ENCODE measurements at places on chromosomes 2 and 18.

GRCh38 chr2:231489990-231490389 lies 25.7 kb upstream of the NCL start:
- DNase-seq = no peak

DNA sequence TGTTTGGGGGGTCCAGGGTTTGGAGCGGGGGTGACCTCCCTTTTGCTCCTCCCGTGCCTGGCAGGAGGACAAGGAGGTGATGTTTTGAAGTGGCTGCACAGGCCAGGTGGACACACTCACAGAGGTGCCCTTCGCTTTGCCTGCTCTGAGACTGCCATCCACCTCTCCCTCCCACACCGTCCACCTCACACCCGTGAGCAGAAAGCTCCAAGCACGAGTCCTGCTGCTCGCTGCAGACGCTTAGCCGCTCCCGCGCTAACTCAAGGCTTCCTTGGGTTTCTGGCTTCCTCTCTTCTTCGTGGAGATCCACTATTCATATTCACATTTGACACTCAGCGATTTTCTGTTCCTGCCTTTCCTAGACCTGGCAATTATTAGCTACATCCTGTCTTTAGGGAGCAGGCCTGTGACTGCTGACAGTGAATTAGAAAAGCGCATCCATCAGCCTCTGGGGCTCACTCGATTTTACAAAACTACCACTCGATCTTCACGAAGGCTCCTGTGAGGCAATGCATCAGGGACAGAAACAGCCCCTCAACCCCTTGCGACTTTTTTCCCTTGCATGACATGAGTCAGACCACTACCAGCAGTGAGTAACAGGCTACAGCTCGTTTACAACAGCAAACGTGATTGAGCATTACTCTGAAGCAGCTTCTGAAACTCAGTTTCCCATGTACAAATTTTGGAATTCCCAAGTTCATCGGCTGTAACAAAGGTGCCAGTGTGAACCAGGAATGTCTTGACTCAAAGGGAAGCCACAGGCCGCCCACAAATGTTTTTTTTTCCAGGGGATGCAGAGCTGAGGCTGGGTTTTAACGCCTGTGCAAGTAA lies 238.7 kb upstream of the SOX11 start:
- no peak for DNase-seq

GRCh38 chr2:46045888-46046287 lies 251.3 kb upstream of the EPAS1 start:
- no peak for DNase-seq

- DNase-seq = no peak
Observed at GRCh38 chr18:74457725-74458421, 765 bp upstream of the DIPK1C start.

- DNase-seq = no peak
Observed at GRCh38 chr2:235024191-235024860, 72.5 kb downstream of the SH3BP4 start.

DNA sequence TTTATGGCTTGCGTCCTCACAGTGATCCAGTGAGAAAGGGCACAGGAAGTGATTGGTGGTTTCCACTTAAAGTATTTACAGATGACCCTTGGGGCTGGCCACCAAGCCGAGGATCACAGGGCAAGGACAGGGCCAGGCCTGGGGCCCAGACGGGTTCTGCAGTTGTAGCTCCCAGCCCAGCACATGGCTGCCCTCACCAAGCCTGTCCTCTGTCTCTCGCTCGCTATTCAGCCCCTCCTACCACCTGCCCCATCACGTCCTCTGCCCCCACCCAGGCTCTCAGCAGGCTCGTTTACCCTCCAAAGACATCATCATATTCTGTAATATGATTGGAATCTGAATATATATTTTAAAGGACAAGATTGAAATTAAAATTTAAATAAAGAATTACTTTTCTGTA lies 246.0 kb downstream of the KLHL29 start:
- no peak for DNase-seq

DNA sequence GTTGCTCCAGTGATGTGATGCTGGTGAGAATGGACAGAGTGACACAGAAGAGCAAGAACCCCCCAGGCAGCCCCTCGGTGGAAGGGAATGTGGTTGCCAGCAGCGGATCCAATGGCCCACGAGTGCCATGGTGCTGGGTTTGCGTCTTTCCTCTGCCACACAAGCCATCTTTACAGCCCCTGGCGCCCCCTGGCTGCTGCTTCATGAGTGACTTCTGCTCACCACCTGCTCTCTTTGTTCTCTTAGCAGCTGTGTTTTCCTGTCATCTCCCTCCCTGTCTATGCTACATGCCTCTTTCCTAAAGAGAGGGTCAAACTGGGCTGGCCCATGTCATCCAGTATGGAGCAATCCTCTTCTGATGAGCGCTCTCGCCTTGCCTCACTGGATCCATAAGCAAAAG lies 300.0 kb upstream of the SMIM21 start:
- peak; percentile 58 for DNase-seq

GRCh38 chr2:665340-666073 lies 11.7 kb downstream of the TMEM18 start:
- DNase-seq = no peak

DNA sequence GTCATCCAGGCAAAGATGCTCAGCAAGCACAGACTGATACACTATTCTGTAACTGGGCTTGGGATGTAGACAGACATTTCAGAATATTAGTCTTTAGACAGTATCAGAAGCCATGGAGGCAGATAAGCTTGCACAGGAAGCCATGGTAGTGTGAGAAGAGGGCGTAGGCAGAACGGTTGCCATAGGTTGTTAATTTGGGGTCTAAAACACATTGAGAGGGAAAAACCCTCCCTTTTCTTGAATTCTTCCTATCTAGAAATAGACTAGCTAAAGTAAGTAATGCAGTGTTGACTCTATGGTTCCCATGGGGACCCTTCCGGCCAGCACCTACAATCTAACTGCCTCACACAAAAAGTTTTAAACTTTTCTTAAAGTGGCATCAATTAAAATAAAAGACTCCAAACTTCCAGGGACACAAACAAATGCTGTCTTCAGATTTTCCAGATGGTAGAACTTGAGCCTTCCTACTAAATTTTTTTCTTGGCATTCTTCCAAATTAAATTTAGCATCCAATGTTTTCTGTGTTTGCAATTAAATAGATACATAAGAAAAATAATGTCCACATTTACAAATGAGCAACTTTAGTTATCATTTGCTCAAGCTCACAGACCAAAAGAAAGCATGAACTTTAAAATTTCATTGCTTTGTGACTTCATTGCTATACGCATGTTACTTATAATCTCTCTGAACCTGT lies 1.9 kb downstream of the PRKRA start:
- no peak for DNase-seq

DNA sequence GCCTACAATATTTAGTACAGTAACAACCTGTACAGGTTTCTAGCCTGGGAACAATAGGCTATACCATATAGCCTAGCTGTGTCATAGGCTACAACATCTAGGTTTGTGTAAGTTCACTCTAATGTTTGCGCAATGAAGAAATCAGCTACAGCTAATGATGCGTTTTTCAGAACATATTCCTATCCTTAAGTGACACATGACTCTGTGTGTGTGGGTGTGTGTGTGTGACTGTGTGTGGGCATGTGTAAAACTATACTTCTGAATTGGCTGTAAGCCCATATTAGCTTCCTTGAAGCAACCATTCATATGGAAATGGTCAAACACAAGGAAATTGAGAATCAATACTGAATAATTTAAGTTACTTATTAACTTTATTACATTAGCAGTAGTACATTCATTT lies 120.8 kb upstream of the SULT1C3 start:
- no peak for DNase-seq

- no peak for DNase-seq
Observed at GRCh38 chr2:223936862-223937326, 8.2 kb downstream of the WDFY1 start.

GRCh38 chr2:98787700-98788099 lies 56.8 kb upstream of the MGAT4A start:
- no peak for DNase-seq

- DNase-seq = no peak
Observed at GRCh38 chr2:62099523-62100175, 96.3 kb upstream of the B3GNT2 start.

DNA sequence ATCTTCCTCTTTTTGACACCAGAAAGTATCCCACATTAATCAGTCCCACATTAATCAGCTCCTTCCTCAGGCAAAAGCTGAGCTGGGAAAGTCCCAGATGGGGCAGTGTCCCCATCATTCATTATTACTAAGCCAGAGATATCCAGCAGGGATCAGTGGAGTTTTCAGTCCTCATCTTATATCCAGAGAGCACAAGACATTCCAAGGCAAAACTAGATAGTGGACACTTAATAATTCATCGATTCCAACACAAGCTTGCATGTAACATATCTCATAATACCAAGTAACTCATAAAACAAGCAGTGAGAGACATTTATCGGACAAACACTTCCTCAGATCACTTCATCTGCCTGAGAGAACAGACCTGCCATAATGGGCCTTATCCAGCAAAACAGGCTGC lies 53.1 kb downstream of the MCFD2 start:
- no peak for DNase-seq

- peak; percentile 36 for DNase-seq
Observed at GRCh38 chr18:74635224-74635975, 37.7 kb downstream of the ZNF407 start.

GRCh38 chr2:181198183-181198864 lies 217.9 kb downstream of the UBE2E3 start:
- DNase-seq = no peak

- no peak for DNase-seq
Observed at GRCh38 chr18:36811430-36811829, 17.4 kb downstream of the TPGS2 start.

- DNase-seq = peak; percentile 69
Observed at GRCh38 chr2:207473049-207473930, 56.5 kb upstream of the CREB1 start.

All from NCI-H774 (cell line).